Activated T-helper 1 cell treated with anti-CD3 and anti-CD28 coated beads, Interleukin-12 subunit alpha, Interleukin-12 subunit beta, Interleukin-2, Interleukin-4 antibody, amounts not matched to agents 30 ng/mL and 10 ng/mL and 1 ng/mL, durations not matched to agents 14 hours and 24 hours and 36 hours (primary cell): ENCODE measurements at places on chromosomes 6 and 20. TPM values are rescaled to one million over a fixed set of nuclear protein-coding genes. Genes with fewer than 3 reads are reported as not detected.

Gene TRIM40
- not detected in 2 replicates for total RNA-seq

GRCh38 chr20:32201296-32201976, 6.1 kb downstream of the PLAGL2 start:
- no peak overlapping the region for H3K4me3 ChIP-seq
- H3K27me3 ChIP-seq = no peaks in the 10 kb centered on the region
- H3K4me1 ChIP-seq = peaks cover 69% of the 10 kb centered on the region
- peak overlapping the region; percentile 72 for H3K27ac ChIP-seq
- DNase-seq = no peak

DNA sequence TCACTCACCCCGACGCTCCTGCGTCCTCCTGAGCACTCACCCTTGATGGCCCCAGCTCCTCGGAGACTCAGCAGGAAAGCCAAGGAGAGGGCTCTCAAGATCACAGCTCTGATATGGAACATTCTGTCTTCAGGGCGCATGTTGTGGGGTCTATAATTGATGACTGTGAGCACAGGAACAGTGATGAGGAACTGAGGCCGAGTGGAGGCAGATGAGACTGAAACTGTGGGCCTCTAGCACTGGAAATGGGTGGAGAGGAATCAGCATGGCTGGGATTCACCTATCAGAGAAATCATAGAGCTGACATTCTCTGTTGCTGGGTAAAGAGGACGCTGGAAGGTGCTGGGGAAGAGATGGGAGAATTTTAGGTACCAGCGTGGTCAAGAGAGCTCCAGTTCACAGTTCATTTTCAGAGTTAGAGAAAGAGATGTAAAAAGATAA, at the start of gene HLA-DPA1:
TSS of gene HLA-DPA1 (minus strand) at position 219 of the 441 bp plus-strand sequence.
- H3K27me3 ChIP-seq = peaks cover 4% of the 10 kb centered on the region
- peaks cover 12% of the 10 kb centered on the region for H3K36me3 ChIP-seq
- H3K4me1 ChIP-seq = peaks cover 67% of the 10 kb centered on the region
- H3K27ac ChIP-seq = peak within 1 kb of the TSS; percentile 81

Gene BFSP1
- 0.76 and 0.80 TPM in 2 replicates for total RNA-seq

Gene TRIM10
- total RNA-seq = 0.05 and 0.08 TPM in 2 replicates

GRCh38 chr6:19976411-19977129, 139.4 kb downstream of the ID4 start:
- no peak for DNase-seq
- H3K4me1 ChIP-seq = no peaks in the 10 kb centered on the region
- no peaks in the 10 kb centered on the region for H3K27me3 ChIP-seq
